ENCODE measurements at places on chromosomes 12 and 14.
A peak's percentile ranks its signal among the peaks of the same experiment; 100 is the strongest.

DNA sequence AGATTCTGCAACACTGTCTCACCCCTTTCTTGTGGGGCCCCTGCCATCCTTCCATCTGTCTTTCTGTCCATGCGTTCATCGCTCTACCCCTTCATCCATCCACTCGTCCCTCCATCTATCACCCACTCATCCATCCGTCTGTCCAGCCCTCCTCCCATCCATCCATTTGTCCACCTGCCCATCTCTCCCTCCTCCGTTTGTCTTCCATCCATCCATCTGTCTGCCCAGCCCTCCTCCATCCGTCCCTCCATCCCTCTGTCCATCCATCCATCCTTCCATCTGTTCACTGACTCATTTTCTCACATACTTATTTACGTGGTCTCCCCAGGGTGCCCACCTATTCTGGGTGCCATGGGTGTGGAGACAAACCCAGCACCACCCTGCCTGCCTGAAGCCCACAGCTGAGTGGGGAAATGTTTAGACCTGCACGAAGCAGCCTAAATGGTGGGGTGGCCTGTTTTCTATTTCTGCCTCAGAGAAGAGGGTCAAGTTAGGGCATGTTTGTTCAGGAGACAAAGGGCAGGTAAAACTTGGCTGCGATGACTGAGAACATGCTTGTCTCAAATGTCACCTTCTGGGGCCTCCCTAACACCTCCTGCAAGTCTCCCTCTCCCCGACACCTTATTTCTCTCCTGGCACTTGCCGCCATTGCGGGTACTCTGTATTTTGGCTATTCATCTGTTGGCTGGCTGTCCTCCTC, 2.8 kb upstream of the SLC25A47 start:
- no peak for DNase-seq

DNA sequence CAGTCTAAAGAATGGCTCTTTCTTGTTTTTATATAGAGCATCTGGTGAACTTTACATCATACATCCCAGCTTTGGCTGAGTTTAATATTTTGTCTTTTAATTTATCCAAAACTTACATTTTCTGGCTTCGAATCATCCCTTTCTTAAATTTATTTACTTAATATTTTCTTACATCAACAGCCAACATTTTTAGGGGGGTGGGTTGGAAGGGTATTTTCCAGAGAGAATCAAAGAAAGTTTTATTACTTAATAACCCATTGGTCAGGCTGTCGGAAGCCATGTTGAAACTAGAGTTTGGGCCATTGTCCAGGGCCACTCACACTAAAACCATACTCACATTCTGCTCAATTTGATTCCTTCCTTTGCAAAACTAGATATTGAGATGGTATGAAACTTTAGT, 220.2 kb downstream of the AEBP2 start:
- DNase-seq = no peak

GRCh38 chr12:102093319-102093718, 26.6 kb downstream of the NUP37 start:
- no peak for DNase-seq

DNA sequence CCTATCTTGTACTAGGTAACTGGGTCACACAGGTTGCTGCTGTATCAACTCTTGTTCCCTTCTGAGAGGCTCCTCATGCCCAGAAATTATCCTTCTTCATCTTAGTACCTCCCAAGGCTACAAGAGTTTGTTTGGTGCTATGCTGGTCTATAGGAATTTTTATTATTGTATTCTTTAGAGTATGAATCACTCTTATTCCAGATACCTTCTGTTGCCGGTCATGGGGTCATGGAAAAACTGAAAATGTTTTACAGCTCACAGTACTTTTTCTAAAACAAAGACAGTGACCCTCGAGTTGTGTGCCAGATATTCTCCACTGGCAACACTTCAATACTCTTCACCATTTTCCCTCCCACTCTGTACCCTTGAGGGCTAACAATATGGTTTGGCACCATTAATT, 1598.0 kb upstream of the TMEM132C start:
- no peak for DNase-seq

DNA sequence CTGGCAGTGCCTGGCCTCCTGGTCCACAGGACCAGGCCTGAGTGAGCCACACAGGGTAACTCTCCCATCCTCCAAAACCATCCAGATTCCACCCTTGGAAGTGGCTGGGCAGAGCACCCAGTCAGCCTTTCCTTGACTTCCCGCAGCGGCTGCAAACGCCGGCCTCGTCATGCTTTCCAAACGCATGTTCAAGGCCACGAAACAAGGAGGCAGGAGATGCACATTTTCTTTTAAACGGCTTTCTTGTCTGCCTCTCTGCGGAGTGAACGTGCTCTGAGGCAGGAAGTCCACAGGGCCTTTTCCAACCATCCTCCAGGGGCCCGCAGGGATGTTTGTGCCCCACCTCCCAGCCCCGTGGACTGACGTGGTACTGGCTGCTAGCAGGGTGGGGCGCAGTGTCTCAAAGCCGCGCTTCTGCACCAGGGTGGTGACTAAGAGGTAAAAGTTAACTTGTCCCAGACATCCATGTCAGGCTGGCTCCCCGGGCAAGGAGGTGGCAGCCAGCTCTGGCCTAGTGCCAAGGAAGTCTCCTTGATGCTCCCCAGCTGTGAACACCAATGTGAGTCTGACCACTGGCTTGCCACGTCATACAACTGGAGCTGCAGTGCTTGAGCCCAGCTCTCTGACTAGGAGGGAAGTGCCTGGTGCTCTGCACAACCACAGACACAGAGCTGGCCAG, 45.0 kb downstream of the KCNA5 start:
- no peak for DNase-seq

GRCh38 chr12:89468648-89469326, 55.8 kb downstream of the GALNT4 start:
- no peak for DNase-seq

GRCh38 chr12:53966085-53966384, 6.9 kb upstream of the HOXC11 start:
- DNase-seq = no peak

DNA sequence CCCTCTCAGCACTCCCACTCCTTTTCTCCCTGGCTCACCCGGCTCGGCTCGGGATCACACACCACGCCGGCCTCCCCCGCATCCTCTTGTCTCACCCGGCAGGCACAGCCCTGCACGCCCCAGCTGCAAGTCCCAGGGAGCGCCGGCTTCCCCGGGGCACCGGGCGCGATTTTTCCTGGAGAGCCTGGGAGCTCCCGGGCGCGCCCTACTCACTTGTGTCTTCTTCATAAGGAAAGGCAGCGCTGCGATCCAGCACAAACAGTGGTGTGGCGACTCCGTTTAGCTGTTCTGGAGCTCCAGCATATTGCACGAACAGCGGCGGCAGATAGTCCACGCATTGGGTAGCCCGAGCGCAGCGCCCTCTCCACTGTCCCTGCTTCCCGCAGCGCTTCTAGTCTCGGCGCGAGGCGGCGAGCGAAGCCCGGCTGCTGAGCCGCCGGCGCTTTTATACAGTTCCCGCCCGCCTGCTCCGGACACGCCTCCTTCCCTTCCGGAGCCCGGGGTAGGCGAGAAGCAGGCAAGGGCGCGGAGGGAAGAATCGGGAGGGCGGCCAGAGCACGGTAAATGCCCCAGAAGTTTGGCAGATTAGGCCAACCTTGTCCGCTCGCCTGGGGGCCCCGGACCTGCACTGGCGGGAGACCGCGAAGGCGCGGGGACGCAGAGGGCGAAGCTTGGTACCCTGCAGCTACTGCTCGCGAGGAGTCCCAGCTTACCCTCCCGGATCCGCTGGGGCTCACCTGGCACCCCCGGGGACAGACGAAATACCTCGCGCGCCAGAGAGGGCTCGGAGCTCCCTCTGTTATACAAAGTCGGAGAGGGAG, at the start of gene KITLG:
Gene KITLG (minus strand): TSS at position 421 of the 821 bp plus-strand sequence. CDS start 193 bp downstream, at position 228.
- DNase-seq = no peak

GRCh38 chr14:75630695-75631452, 29.8 kb downstream of the ERG28 start:
- DNase-seq = no peak

GRCh38 chr12:103748875-103749274, 92.2 kb downstream of the NT5DC3 start:
- no peak for DNase-seq

DNA sequence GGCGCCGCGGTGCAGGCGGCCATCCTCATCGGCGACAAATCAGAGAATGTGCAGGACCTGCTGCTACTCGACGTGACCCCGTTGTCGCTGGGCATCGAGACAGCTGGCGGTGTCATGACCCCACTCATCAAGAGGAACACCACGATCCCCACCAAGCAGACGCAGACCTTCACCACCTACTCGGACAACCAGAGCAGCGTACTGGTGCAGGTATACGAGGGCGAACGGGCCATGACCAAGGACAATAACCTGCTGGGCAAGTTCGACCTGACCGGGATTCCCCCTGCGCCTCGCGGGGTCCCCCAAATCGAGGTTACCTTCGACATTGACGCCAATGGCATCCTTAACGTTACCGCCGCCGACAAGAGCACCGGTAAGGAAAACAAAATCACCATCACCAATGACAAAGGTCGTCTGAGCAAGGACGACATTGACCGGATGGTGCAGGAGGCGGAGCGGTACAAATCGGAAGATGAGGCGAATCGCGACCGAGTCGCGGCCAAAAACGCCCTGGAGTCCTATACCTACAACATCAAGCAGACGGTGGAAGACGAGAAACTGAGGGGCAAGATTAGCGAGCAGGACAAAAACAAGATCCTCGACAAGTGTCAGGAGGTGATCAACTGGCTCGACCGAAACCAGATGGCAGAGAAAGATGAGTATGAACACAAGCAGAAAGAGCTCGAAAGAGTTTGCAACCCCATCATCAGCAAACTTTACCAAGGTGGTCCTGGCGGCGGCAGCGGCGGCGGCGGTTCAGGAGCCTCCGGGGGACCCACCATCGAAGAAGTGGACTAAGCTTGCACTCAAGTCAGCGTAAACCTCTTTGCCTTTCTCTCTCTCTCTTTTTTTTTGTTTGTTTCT, 1.7 kb downstream of the HSPA2 start:
- no peak for DNase-seq

GRCh38 chr12:25771476-25771875, 187.0 kb upstream of the RASSF8 start:
- no peak for DNase-seq

- DNase-seq = no peak
Measured at GRCh38 chr14:93379831-93380230, 32.8 kb downstream of the COX8C start.

DNA sequence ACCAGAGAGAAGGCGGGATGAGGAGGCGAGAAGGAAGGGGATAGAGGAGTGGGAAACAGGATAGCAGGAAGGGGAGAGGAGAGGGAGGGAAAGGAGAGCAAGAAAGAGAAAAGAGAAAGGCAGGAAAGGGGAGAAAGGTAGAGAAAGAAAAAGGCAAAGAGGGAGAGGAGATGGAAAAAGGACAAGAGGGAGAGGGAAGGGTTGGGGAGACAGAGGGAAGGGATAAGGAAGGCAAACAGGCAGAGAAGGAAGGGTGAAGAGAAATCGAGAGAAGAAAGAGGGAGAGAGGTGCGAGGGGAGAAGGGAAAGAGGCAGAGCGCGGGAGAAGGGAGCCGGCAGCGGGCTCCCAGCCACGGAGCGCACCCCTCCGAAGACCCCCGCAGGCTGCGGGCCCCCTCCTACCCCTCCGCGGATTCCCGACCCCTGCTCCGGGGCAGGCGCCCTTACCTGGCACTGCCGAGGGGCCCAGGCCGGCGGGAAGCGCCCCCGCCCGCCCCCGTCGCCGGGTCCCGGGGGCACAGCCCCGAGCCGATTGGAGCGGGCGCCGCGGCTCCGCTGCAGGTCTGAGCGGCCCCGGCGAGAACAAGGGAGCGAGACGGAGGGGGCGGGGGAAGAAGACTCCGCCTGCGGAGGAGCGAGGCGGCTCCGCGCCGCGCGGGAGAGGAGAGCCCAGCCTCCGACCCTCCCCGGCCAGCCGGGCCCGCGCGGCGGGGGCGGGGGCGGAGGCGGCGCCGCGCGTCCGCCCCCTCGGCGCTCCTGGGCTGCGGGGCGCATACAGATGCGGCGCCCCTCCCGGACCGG, at the start of gene CDH24:
Gene CDH24 (minus strand): TSS at position 565 of the 801 bp plus-strand sequence. CDS start 1,787 bp downstream, outside the sequence.
- peak; percentile 54 for DNase-seq

DNA sequence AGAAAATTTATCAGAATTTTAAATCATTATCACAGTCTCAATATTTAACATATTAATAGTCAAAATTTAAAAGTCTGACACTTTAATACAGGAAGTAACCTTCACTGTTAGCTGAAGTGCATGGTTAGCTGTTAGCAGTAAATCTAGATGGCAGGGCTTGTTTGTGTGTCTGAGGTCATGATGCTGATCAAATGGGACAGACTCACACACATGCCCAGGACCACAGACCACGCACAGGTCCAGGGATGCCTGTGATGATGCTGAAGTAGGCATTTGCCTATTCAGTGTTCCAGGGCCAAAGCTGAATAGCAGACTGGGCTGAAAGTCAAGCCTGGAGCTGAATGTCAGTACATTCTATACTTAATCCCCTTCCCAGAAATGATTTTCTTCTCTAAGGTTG, 20.5 kb downstream of the FNTB start:
- no peak for DNase-seq

GRCh38 chr12:45292486-45293195, 76.7 kb downstream of the ANO6 start:
- no peak for DNase-seq

GRCh38 chr14:54673193-54674045, 106.5 kb downstream of the SAMD4A start:
- no peak for DNase-seq

- no peak for DNase-seq
Measured at GRCh38 chr12:116332705-116333380, 55.4 kb upstream of the MED13L start.

GRCh38 chr12:43111608-43112007, 440.4 kb downstream of the ADAMTS20 start:
- DNase-seq = no peak

- DNase-seq = no peak
Measured at GRCh38 chr14:61603736-61604135, 91.6 kb upstream of the HIF1A start.

GRCh38 chr12:11741434-11742092, 92.1 kb downstream of the ETV6 start:
- DNase-seq = no peak

DNA sequence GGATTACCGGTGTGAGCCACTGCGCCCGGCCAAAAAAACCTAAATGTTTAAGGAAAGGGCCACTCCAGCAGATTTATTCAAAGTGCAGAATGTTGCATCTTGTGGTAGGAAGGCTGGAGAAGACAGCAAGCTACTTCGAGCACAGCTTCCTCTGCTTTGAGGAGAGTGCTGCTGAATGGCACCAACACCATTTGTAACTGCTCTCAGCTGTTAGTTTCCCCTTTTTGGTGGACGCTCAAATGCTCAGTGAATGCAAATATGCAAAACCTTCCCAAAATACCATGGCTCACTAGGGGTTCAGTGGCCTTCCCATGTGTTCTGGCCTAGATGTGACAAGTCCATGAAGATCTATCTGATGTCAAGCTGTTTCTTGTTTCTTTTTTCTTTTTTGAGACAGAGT, 2.9 kb upstream of the TDRD9 start:
- no peak for DNase-seq

DNA sequence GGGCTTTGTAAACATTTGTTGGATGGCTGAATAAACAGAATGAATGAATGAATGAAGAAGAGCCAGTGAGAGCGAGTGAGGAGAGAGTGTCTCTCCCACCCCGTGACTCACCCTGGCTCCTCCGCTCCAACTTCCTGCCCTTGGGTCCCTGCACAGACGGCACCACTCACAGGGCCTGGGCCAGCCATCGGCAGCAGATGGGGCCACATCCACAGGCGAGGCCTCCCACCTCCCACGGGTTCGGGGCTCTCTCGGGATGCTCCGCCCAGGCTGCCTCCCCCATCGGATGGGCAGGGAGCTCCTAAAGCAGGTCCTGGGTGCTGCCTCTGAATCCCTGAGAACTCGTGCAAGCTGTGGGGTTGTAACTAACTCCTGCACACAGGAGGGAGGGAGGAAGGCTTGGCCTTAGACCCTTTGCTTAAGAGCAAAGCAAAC, 41.3 kb downstream of the CCNK start:
- no peak for DNase-seq

Data from activated T-helper 1 cell treated with anti-CD3 and anti-CD28 coated beads, Interleukin-2, amount 50 U/mL, for 16 hours (primary cell).